ENCODE measurements at places on chromosomes 2 and 18.

- no peak for DNase-seq
Measured at GRCh38 chr18:63195326-63196159, 124.0 kb downstream of the BCL2 start.

- DNase-seq = no peak
Measured at GRCh38 chr2:27756544-27757498, 14.7 kb upstream of the MRPL33 start.

DNA sequence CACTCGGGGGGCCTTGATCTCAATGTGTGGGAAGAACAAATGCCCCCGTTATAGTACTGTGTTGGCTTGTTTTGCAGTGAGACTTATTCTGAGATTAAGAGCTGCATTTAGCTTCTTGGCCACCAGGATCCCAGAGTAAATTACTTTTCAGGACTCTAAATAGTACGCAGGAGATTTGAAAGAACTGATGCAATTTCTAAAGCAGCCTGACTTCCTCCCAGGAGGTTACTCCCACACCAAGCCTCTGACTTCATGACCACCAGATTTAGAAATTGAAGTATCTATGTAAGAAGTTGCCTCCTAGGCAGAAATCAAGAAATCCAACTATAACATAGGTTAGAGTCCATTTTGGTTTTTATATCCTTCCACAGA is 67.0 kb downstream of the FEZ2 start:
- peak; percentile 77 for DNase-seq

DNA sequence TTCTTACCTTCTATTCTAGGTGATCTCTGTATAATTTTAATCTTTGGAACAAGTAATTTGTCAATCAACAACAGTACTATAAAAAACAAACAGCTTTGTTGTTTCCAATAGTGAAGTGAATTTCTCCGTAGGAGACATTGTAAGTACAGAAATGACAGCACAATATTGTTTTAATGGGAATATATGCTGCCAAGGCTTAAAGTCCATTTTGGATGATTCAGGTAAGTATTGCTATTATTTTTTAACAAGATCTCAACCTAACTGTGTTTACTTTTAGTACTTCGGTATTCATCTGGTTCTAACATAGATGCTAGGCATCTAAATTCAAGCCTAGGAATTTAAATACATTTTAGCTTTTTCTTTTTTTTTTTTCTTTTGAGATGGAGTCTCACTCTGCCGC is 105.8 kb downstream of the MEP1B start:
- DNase-seq = no peak

DNA sequence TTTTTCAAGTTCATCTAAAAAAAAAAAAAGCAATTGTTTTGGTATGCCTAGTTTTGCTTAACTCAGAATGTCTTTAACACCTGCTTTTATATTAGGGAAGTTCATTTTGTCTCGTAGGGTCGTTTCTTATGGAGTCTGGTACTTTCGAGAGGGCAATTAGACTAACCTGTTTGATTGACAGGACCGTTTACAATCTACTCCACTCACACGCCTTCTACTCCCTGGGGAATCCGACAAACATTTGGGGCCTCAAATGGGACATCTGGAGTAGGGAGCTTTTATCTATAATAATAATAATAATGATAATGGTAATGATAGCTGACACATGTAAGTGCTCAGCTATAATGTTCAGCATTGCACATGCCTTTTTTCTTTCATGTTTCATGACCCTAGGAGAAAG is 261.6 kb upstream of the RASGRP3 start:
- no peak for DNase-seq

DNA sequence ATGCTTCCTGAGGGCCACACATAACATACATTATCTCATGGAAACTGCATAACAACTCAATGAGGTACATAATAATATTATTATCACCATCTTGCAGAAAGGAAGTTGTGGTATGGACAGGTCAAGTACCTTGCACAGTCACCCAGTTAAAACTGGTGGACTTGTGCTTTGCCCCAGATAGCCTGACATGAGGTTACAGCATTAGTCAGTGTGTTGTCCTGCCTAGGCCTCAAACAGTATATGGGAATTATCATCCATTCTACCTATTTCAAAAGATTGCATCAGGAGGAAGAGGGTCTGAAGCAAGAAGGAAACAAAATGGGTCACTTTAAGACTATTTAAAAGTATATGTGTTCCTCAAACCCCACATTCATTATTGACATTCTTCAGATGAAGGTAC is 5.4 kb upstream of the ANTXR1 start:
- no peak for DNase-seq

GRCh38 chr2:44789971-44790721 is 151.4 kb upstream of the SIX3 start:
- no peak for DNase-seq

GRCh38 chr2:37619959-37620300 is 51.5 kb downstream of the CDC42EP3 start:
- DNase-seq = peak; percentile 54

GRCh38 chr2:138942466-138942865 is 162.3 kb upstream of the NXPH2 start:
- no peak for DNase-seq

DNA sequence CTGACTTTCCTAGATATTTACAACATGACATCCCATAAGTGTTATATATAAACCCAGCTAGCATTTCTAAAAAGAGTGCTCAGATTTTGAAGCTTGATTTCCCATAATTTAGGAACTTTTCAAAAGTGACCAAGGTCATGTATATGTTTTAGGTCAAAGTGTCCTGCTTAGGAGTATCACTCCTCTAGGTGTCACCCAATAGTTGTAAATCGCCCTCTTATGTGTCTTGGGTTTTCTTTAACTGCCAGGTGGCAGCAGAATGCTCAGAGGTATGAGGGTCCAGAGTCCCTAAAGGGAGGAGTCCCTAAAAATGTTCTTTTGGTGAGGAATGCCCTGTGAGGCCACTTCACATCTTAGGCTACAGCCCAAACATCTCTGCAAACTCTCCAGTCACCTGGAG is 358.3 kb downstream of the CELF4 start:
- no peak for DNase-seq
